Muscle of arm (tissue), 14 donors: ENCODE measurements at places on chromosomes 7 and 10. TPM values are rescaled to one million over a fixed set of nuclear protein-coding genes. Genes with fewer than 3 reads are reported as not detected.

The TLX1 gene
- polyA plus RNA-seq: not detected

The MSMB gene
- not detected for polyA plus RNA-seq

The ARL3 gene
- polyA plus RNA-seq: 11.7 TPM

The IFIT1B gene
- polyA plus RNA-seq: not detected

The SRRM3 gene
- polyA plus RNA-seq: not detected

The CDC14C gene
- polyA plus RNA-seq: not detected

The OPALIN gene
- not detected for polyA plus RNA-seq

The MAP3K8 gene
- 6.8 TPM for polyA plus RNA-seq

The MET gene
- 13.9 TPM for polyA plus RNA-seq

The TMEM270 gene
- polyA plus RNA-seq: not detected

The MKI67 gene
- 34.8 TPM for polyA plus RNA-seq

The CYP3A7 gene
- 0.40 TPM for polyA plus RNA-seq

The TUBB8 gene
- 0.08 TPM for polyA plus RNA-seq

The CLCN1 gene
- polyA plus RNA-seq: 4.5 TPM

The CYP2C9 gene
- polyA plus RNA-seq: not detected

The KAZALD1 gene
- polyA plus RNA-seq: 31.1 TPM

The ZNF394 gene
- 8.9 TPM for polyA plus RNA-seq

The SRPK2 gene
- 43.1 TPM for polyA plus RNA-seq

The PDAP1 gene
- polyA plus RNA-seq: 109 TPM

The FAM24A gene
- not detected for polyA plus RNA-seq

The NPTX2 gene
- not detected for polyA plus RNA-seq

The DPCD gene
- 20.4 TPM for polyA plus RNA-seq

The RELN gene
- polyA plus RNA-seq: 4.1 TPM

The CALML3 gene
- polyA plus RNA-seq: 0.20 TPM

The MARVELD1 gene
- polyA plus RNA-seq: 48.2 TPM

The ASB10 gene
- polyA plus RNA-seq: 4.4 TPM

The PRPS1L1 gene
- polyA plus RNA-seq: not detected

The GNAT3 gene
- 0.14 TPM for polyA plus RNA-seq

The CCDC136 gene
- polyA plus RNA-seq: 17.9 TPM

The EEPD1 gene
- polyA plus RNA-seq: 5.2 TPM

The TMEM184A gene
- 1.7 TPM for polyA plus RNA-seq

The CALML5 gene
- polyA plus RNA-seq: not detected

The CACNA2D1 gene
- polyA plus RNA-seq: 145 TPM

The GPR146 gene
- 3.2 TPM for polyA plus RNA-seq

The RAPGEF5 gene
- polyA plus RNA-seq: 20.6 TPM

The MMP21 gene
- 0.60 TPM for polyA plus RNA-seq

The CH25H gene
- not detected for polyA plus RNA-seq

The GRB10 gene
- polyA plus RNA-seq: 15.7 TPM

The OGDH gene
- not detected for polyA plus RNA-seq

The UCMA gene
- 1.9 TPM for polyA plus RNA-seq

The OGDHL gene
- 0.59 TPM for polyA plus RNA-seq

The OR2A1 gene
- not detected for polyA plus RNA-seq

The TRPV5 gene
- polyA plus RNA-seq: not detected

The PPP1R9A gene
- 22.0 TPM for polyA plus RNA-seq

The ENTPD7 gene
- polyA plus RNA-seq: 3.3 TPM

The TFR2 gene
- polyA plus RNA-seq: 2.3 TPM

The NAMPT gene
- 19.5 TPM for polyA plus RNA-seq

The RET gene
- polyA plus RNA-seq: 3.7 TPM

The RBP3 gene
- polyA plus RNA-seq: 0.07 TPM

The FBH1 gene
- polyA plus RNA-seq: 50.8 TPM

The VAX1 gene
- not detected for polyA plus RNA-seq

The ECHDC3 gene
- polyA plus RNA-seq: 5.8 TPM

The JCAD gene
- polyA plus RNA-seq: 26.3 TPM

The GTF2IRD1 gene
- 31.8 TPM for polyA plus RNA-seq

The NPFFR1 gene
- polyA plus RNA-seq: 0.08 TPM

The IFIT2 gene
- polyA plus RNA-seq: 6.5 TPM

The SLC18A3 gene
- polyA plus RNA-seq: not detected

The URGCP gene
- 40.2 TPM for polyA plus RNA-seq

The SMARCD3 gene
- 105 TPM for polyA plus RNA-seq
